DND-41 (cell line): ENCODE measurements at places on chromosomes 5 and 9.

- no peak for DNase-seq
Measured at GRCh38 chr5:1494780-1495524, 28.8 kb downstream of the LPCAT1 start.

DNA sequence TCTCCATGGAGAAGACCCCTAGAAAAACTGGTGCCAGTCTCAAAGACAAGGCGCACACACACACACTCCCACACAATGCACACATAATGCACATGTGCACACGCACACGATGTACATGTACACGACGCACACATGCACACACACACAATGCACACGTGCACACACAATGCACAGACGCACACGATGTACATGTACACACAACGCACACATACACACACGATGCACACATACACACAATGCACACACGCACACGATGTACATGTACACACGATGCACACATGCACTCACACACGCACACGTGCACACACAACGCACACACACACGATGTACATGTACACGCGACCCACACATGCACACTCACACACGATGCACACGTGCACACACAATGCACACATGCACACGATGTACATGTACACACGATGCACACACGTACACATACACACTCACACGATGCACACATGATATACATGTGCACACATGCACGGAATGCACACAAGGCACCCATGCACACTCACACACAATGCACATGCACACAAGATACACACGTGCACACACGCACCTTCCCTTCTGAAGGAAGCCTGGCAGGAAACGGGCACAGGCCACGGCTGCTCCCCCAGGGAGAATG, 76.5 kb downstream of the VAV2 start:
- no peak for DNase-seq

- no peak for DNase-seq
Measured at GRCh38 chr5:3179220-3179619, 416.4 kb upstream of the IRX1 start.

DNA sequence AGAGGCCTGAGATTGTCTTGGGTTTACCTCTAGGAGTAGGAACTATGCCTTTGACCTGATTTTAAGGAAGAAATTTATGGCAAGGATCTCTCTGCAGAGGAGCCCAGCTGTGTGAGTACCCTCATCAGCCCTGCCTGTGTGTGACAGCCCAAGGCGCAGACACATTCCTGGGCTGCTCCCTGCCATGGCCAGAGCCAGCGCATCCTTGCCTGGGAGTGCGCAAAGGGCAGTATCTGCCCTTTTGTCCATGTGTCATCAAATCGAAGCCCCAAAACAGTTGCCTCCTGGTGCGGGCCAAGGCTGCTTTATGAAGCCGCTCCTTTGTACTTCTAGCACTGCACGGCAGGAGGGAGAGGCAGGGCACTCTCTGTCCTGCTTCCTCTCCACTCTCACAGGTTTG, 51.9 kb downstream of the PRRT1B start:
- DNase-seq: no peak

DNA sequence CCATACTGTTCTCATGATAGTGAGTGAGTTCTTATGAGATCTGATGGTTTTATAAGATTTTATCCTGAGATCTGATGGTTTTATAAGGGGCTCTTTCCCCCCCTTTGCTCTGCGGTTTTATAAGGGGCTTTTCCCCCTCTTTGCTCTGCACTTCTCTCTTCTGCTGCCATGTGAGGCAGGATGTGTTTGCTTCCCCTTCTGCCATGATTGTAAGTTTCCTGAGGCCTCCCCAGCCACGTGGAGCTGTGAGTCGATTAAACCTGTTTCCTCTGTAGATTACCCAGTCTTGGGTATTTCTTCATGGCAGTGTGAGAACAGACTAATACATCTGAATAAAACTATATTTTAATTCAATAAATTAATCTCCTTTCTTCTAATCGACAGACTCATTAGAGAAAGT, 64.9 kb upstream of the ZSWIM6 start:
- no peak for DNase-seq

GRCh38 chr9:121528642-121529041, 29.0 kb upstream of the GGTA1 start:
- DNase-seq: no peak

DNA sequence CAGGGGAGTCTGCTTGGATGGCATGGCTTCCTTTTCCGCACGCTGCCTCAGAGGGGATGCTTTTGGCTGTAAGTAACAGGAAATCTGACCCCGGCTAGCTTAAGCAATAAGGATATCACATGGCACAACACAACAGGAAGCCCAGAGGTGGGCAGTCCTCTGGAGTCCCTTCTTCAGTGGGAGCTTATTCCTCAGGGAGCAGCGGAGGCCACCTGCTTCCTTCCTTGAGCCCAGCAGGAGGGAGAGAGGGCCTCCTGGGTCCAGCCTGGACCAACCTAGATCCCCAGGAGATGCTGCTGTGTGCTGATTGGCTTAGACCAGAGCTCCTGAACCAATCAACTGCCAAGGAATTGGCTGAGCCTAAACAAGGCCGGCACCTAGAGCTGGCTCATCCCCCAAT, 66.3 kb downstream of the C9orf50 start:
- no peak for DNase-seq

- DNase-seq: peak; percentile 75
Measured at GRCh38 chr5:43041110-43041668, 1.1 kb upstream of the ANXA2R start.

GRCh38 chr9:112542593-112543292, 56.1 kb downstream of the KIAA1958 start:
- DNase-seq: no peak

- DNase-seq: no peak
Measured at GRCh38 chr5:128035689-128036088, 47.9 kb upstream of the SLC12A2 start.

DNA sequence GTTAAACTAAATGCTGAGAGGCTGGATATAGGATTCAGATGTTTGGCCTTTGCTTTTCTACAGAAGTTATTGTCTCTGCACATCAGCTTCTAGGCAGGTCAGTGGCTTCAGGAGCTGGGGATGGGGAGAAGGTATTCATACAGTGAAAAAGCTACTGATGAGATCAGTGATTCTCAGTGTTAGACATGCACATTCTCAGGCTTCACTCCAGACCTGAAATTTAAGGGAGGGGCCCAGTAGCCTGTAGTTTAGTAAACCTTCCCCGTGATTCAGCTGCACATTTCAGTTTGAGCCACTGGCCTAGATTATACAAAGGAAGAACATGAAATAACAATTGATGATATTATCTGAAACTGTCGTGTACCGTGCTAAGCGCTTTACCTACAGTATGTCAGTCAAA, 127.2 kb downstream of the ARHGAP26 start:
- DNase-seq: no peak

DNA sequence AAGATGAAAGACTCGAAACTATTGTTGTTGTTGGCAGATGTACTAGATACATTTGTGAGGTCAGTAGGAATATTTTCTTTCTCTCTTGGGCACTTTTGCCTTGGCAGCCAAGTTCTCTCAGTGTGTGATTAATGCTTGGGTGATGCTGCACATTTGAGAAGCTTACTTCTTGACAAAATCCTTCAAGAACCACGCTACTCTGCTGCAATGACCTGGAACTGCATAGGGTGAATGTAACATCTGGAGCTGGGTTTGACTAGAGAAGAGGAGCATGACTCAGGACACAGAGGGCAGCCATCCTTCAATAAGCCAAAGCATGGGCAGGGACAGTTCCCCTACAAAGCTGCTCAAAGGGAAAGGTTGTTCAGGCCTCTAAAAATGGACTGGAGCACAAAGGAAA, 75.5 kb upstream of the PUM3 start:
- no peak for DNase-seq
